T-helper 17 cell (primary cell): ENCODE measurements at places on chromosomes 3 and 15.

DNA sequence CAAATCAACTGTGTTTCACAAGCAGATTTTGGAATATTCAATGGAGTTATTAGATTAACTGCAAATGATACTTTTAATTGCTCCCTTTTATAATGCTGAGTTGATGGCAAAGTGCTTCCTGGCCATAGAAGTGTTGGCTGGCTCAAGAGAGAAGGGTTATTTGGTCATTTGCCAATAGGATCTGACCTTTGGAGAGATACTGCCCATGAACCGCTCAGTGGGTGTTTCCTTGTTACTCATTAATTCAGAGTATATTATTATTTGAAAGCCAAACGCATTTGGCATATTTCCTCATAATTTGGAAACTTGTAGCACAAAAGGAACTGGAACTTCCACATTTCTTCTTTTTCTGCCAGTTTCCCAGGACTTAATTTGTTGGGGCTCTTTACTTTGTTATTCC, 234.7 kb downstream of the CDIN1 start:
- H3K27me3 ChIP-seq = no peaks in the 10 kb centered on the region
- DNase-seq = no peak
- H3K27ac ChIP-seq = no peak overlapping the region
- H3K4me1 ChIP-seq = no peaks in the 10 kb centered on the region
- no peak overlapping the region for H3K4me3 ChIP-seq
- H3K36me3 ChIP-seq = peaks cover 2% of the 10 kb centered on the region

GRCh38 chr3:151357463-151357850, 27.1 kb downstream of the P2RY12 start:
- no peaks in the 10 kb centered on the region for H3K36me3 ChIP-seq
- DNase-seq = no peak

DNA sequence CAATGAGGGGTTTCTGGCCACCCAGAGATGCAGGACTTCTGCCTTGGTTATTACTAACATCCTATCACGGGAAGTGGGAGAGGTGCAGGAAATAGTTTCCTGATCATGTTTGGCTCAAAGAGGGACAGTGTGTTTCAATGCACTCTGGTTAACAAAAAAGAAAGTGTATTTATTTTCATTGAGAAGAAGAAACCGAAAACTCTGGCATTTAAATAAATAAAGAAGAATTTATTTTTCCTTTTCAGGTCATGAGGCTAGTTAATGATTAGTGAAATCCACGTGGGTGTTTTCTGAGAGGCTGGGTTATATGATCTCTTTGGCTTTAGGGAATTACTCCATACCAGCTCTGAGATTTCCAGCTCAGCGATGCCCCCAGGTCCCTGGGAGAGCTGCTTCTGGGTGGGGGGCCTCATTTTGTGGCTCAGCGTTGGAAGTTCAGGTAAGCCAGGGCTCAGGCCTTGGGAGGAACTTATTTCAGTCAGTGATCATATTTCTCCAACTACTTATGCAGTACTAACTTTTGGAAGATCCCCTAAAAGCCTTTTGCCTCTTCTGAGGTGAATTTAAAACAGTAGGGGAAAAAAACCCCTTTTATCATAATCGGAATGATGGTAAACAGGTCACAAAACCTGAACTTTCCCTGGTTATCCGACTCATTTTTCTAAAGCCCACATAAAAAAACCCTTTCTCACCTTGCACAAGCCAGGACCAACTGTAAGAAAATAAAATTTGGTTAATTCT, at the start of gene PLA1A:
TSS of gene PLA1A (plus strand) at position 338 of the 741 bp plus-strand sequence. CDS start at position 367, 29 bp downstream.
- no peak within 1 kb of the TSS for H3K4me3 ChIP-seq
- H3K36me3 ChIP-seq = peaks cover 3% of the 10 kb centered on the region
- DNase-seq = no peak
- peak within 1 kb of the TSS; percentile 82 for H3K27ac ChIP-seq

DNA sequence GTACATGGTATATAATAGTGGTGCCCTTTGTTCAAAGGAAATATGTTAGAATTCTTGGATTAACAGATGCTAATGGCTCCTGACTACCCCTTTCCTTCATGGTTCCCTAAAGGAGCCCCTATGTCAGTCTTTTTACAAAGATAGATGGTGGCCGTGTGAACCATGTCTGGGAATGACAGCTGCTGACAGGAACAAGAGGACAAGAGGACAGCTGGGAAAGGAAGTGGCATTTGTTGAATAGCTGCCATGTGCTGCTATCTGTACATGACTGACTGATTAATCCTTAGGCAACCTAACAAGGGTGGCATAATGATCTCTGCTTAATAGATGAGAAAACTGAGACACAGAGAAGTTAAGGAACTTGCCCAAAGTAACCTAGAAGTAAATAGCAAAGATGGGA, 321.7 kb downstream of the ZNF621 start:
- no peak overlapping the region for H3K4me3 ChIP-seq
- H3K27ac ChIP-seq = no peak overlapping the region
- peaks cover 6% of the 10 kb centered on the region for H3K27me3 ChIP-seq
- H3K4me1 ChIP-seq = no peaks in the 10 kb centered on the region
- H3K36me3 ChIP-seq = no peaks in the 10 kb centered on the region

- H3K4me1 ChIP-seq = peaks cover 4% of the 10 kb centered on the region
- DNase-seq = no peak
- no peak overlapping the region for H3K4me3 ChIP-seq
- H3K27ac ChIP-seq = no peak overlapping the region
Measured at GRCh38 chr3:110016235-110016815, 679.0 kb upstream of the DPPA4 start.

DNA sequence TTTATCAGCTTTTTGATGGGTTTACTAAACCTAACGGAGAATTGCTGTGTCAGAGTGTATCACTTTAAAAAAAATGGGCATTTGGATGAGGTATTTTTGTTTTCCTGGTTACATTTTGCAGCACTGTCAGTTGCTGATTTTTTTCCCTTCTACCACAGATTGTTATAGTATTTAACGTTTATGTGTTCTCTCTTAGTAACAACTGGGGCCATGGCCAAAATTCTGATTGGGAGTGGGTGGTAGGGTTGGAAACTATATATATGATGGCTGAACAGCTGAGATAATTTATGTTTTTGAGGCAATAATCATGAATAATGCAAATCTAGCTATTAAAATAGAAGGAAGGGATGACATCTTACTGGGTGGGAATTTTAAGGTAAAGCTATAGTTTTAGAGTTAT, 229.4 kb upstream of the SUCLG2 start:
- H3K36me3 ChIP-seq = no peaks in the 10 kb centered on the region
- no peak for DNase-seq
- H3K4me1 ChIP-seq = no peaks in the 10 kb centered on the region
- H3K27ac ChIP-seq = no peak overlapping the region
- H3K4me3 ChIP-seq = no peak overlapping the region

- H3K27me3 ChIP-seq = peaks cover 3% of the 10 kb centered on the region
Measured at GRCh38 chr3:43755516-43756200, 64.9 kb downstream of the ABHD5 start.

GRCh38 chr3:31704591-31705179, 172.0 kb downstream of the STT3B start:
- no peak for DNase-seq
- peaks cover 3% of the 10 kb centered on the region for H3K4me1 ChIP-seq
- H3K4me3 ChIP-seq = no peak overlapping the region
- H3K27me3 ChIP-seq = peaks cover 48% of the 10 kb centered on the region
- H3K36me3 ChIP-seq = peaks cover 2% of the 10 kb centered on the region
- H3K27ac ChIP-seq = no peak overlapping the region

DNA sequence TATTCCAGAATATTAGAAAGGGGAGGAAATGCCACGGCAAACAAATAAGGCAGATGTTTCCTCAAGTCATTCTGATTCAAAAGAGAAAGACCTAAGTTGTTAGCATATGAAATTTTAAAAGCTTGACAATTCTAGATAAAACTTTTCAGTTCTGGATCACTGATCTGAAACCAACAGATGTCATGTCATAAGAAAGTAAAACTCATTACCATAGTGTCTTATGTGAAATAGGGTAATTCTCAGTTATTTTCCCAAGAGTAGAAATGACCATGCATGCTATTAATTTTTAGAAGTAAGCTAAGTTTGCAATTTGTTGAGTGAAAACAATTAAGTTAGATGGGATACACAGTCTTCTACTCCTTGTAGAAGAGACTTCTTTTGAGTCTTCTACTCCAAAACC, 630.3 kb downstream of the NAALADL2 start:
- H3K4me1 ChIP-seq = no peaks in the 10 kb centered on the region
- H3K27ac ChIP-seq = no peak overlapping the region
- no peak for DNase-seq
- H3K36me3 ChIP-seq = no peaks in the 10 kb centered on the region
- no peaks in the 10 kb centered on the region for H3K27me3 ChIP-seq

DNA sequence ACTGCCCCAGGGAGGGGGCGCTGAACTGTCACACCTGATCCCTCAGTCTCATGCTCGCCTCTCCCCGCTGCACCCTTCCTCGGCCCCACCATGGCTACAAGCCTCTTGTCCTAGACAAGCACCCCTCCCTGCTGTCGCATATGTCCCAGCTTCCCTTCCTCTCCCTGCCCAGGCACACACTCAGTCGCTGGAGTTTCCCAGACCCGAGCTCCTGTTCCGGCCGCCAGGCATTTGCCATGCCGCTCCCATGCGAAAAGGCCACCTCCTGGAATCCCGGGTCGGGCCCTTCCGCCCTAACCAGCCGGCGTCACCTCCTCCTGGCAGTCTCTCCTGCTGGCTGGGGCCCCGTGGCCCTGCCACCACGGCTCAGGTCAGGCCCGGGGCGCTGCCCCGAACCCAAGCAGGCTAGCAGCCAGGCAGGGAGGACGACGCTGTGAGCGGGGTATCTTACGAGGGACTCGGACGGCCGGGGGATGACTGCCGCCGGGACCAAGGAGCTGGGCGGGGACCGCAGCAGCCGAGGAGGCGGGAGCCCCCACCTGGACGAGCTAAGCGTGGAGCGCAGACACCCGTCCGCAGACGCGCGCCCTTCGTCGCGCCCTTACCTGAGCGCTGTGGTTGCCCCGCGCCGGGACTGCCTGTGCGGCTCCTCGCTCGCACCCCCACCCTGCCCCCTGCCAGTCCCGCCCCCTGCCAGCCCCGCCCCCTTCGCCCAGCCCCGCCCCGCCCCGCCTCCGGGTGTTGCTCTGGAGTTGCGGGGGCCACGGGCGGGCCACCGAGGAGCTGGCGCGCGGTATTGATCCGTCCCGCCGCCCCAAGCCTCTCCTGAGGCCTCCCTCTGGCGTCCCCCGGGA, at the start of gene ALS2CL:
TSS of gene ALS2CL (minus strand) at position 642 of the 854 bp plus-strand sequence. CDS start 4,239 bp downstream, outside the sequence.
- no peaks in the 10 kb centered on the region for H3K36me3 ChIP-seq
- peak within 1 kb of the TSS; percentile 92 for H3K4me3 ChIP-seq
- peak within 1 kb of the TSS; percentile 78 for H3K27ac ChIP-seq
- H3K4me1 ChIP-seq = peaks cover 53% of the 10 kb centered on the region
- DNase-seq = peak; percentile 80
- no peaks in the 10 kb centered on the region for H3K27me3 ChIP-seq

GRCh38 chr15:29601811-29602210, 220.5 kb downstream of the TJP1 start:
- no peak for DNase-seq
- no peaks in the 10 kb centered on the region for H3K4me1 ChIP-seq
- no peak overlapping the region for H3K4me3 ChIP-seq
- H3K36me3 ChIP-seq = no peaks in the 10 kb centered on the region
- H3K27me3 ChIP-seq = no peaks in the 10 kb centered on the region

- H3K4me3 ChIP-seq = no peak overlapping the region
- peaks cover 5% of the 10 kb centered on the region for H3K36me3 ChIP-seq
- H3K27me3 ChIP-seq = peaks cover 60% of the 10 kb centered on the region
- H3K4me1 ChIP-seq = peaks cover 12% of the 10 kb centered on the region
- no peak overlapping the region for H3K27ac ChIP-seq
Measured at GRCh38 chr3:184227481-184227935, 1.9 kb upstream of the VWA5B2 start.

DNA sequence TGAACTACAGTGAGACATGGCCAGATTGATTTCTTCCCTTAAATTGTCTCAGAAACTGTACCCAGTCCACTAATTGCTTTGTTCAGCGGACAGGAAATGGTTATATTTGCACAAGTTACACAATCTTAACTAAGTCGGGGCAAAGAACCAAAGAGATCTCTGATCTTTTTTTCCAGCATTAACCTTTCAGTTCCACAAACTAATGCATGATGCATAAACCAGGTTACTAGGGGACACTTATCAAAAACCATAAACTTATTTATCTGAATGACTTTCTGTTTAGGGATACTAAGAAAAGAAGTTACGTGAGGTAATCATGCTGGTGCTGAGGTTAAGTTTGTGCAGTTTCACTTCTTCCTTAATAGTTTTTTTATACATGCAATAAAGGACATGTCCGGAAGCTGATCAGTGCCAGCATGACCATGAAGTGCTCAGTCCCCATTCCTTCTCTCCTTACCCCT, 22.4 kb downstream of the FNDC3B start:
- no peak for DNase-seq
- H3K36me3 ChIP-seq = peaks cover 4% of the 10 kb centered on the region
- peaks cover 27% of the 10 kb centered on the region for H3K4me1 ChIP-seq
- H3K27me3 ChIP-seq = no peaks in the 10 kb centered on the region

DNA sequence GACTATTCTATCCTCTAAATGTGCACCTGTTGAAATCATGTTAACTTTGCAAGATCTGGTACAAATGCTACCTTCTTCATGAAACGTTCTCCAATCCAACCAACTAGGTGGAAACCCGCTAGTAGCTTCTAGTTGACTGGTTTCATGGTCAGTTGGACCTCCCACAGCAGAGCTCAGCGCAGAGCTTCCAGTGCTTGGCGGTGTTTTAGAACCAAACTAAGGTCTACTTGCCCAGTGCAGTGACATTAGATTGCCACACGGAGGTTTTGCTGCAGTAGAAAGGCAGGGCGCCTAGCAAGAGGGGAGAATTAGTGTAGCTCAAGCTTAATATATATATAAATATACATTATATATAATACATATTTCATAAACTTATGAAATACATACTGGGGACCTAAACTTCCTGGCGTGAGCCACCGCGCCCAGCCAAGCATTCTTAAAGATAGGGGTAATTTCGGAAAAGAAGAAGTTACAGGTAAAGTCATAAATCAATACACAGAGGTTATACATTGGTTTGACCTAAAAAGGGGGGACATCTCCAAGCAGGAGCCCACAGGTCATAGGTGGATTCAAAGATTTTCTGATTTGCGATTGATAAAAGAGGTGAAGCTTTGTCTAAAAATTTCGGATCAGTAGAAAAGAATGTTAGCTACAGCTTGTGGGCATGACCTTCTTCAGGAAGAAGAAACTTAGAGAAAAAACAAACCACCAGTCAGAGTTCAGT, 2.1 kb upstream of the OXSR1 start:
- H3K36me3 ChIP-seq = no peaks in the 10 kb centered on the region
- no peaks in the 10 kb centered on the region for H3K27me3 ChIP-seq
- no peak for DNase-seq
- H3K27ac ChIP-seq = no peak overlapping the region
- H3K4me1 ChIP-seq = peaks cover 27% of the 10 kb centered on the region
- no peak overlapping the region for H3K4me3 ChIP-seq

GRCh38 chr3:187252311-187252710, 39.2 kb downstream of the MASP1 start:
- H3K27me3 ChIP-seq = peaks cover 44% of the 10 kb centered on the region
- H3K27ac ChIP-seq = no peak overlapping the region
- H3K4me3 ChIP-seq = no peak overlapping the region

DNA sequence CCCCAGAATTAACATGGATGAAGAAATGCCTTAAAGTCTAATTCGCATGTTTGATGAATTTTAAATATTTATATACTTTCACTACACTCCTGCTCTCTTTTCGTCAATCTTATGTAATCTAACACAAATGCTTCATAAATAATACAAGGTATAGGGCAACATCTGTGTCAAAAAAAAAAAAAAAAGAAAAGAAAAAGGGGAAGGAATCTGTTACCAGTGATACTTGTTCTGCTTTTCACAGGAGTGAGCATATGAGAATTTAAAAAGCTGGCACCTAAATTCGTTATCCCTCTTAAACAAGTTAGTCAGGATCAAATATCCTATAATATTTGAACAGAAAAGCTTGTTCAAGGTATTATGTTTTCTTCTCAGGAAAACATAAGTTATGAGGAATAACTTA, 243.8 kb downstream of the KCNH8 start:
- H3K4me3 ChIP-seq = no peak overlapping the region
- no peak for DNase-seq
- no peaks in the 10 kb centered on the region for H3K36me3 ChIP-seq
